ENCODE measurements at places on chromosomes 1 and 21.

GRCh38 chr1:215001419-215002021 is 81.0 kb upstream of the KCNK2 start:
- no peak for ATAC-seq
- no peaks in the 10 kb centered on the region for H3K36me3 ChIP-seq
- H3K27ac ChIP-seq: no peak overlapping the region
- no peaks in the 10 kb centered on the region for H3K27me3 ChIP-seq

DNA sequence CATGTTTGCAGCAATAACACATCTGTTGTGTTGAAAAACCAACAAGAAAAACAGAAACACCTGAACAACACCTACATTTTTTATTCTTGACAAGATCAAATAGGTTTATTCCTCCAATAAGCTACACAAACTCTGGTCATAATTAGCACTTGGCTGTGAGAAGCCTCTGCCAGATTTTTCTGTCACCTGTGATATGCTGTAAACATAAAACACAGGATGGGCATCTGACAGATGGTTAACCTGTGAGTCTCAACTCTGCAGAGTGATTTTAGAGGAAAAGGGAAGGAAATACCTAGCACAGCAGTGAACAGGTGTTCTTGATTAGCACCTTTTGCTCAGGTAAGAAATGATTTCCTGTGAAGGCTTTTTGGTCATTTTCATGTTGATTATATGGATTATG is 175.4 kb upstream of the COA6 start:
- no peak for ATAC-seq
- no peak overlapping the region for H3K27ac ChIP-seq
- H3K4me3 ChIP-seq: no peak overlapping the region
- H3K4me1 ChIP-seq: no peaks in the 10 kb centered on the region

GRCh38 chr1:182206626-182207239 is 145.2 kb upstream of the ZNF648 start:
- H3K27ac ChIP-seq: no peak overlapping the region
- peaks cover 21% of the 10 kb centered on the region for H3K27me3 ChIP-seq
- ATAC-seq: no peak
- no peak overlapping the region for H3K4me3 ChIP-seq
- H3K4me1 ChIP-seq: no peaks in the 10 kb centered on the region
- no peaks in the 10 kb centered on the region for H3K36me3 ChIP-seq

DNA sequence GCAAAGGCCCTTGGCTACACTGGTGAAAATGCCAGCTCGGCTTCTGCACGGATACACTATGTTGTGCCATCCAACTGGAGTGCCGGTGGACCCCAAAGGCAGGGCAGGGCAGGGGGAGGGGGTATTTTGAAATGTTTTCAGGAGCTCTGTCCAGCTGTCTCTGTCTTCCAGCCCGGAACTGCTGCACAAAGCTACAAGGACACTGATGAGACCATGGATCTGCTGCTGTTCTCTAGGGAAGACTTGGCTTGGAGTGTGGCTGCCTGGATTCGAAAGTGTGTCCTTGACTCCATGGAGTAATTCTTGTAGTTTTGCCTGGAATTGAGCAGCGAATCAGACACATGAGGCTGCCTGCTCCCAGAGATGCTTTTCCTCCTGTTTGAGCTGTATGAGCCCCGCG is 42.4 kb downstream of the TTC39A start:
- no peak overlapping the region for H3K27ac ChIP-seq
- no peaks in the 10 kb centered on the region for H3K36me3 ChIP-seq
- H3K4me3 ChIP-seq: no peak overlapping the region
- no peaks in the 10 kb centered on the region for H3K27me3 ChIP-seq

DNA sequence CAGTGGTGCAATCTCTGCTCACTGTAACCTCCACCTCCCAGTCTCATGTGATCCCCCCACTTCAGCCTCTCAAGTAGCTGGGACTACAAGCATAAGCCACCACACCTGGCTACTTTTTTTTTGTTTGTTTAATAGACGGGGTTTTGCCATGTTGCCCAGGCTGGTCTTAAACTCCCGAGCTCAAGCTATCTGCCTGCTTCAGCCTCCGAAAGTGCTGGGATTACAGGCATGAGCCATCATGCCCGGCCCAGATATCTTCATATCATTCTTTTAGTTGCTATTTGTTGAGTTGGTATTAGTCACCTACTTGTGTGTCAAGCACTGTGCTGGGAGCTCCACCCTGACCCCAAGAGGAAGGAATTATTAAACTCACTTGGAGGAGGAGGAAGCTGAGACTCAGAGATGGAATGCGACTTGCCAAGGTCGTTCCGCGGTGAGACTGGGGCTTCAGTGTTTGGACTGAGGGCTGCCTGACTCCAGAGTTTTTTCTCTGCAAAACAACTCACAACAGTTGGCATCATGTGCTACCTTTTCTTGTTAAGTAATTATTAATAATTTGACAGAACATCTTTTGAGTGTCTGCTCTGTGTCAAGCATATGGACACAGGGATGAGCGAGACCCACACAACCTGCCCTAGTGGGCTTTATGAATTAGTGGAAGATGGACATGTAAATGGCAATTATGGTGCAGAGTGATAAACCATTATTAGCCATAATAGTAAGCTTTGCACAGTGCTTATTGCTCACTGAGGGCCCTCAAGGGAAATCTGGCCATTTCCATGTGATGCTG is 132.0 kb downstream of the FOXD2 start:
- H3K27ac ChIP-seq: no peak overlapping the region
- no peaks in the 10 kb centered on the region for H3K4me1 ChIP-seq
- ATAC-seq: no peak
- no peaks in the 10 kb centered on the region for H3K36me3 ChIP-seq
- peaks cover 18% of the 10 kb centered on the region for H3K27me3 ChIP-seq

All from stimulated activated memory B cell treated with anti-CD40 and anti-IgM and Interleukin-4, amounts not matched to agents 10 μg/mL and 1 μg/mL and 100 μg/mL, for 72 hours (primary cell).